HFFc6 (cell line): ENCODE measurements at places on chromosomes 5 and 9. TPM values are rescaled to one million over a fixed set of nuclear protein-coding genes. Genes with fewer than 3 reads are reported as not detected.

- H3K4me1 ChIP-seq = no peaks in the 10 kb centered on the region
- H3K27me3 ChIP-seq = no peaks in the 10 kb centered on the region; the same call in 1 of the 2 replicates
- no peak overlapping the region for H3K27ac ChIP-seq
- H3K36me3 ChIP-seq = peaks cover 31% of the 10 kb centered on the region
- DNase-seq = no peak
These were observed 18.5 kb downstream of the NPR3 start for GRCh38 chr5:32729651-32730050.

The SLC1A3 gene
- 0.21 to 0.37 TPM in 2 of 3 replicates, not detected in the other for total RNA-seq

- no peak for DNase-seq
- H3K4me3 ChIP-seq = no peak overlapping the region
- no peak overlapping the region for H3K27ac ChIP-seq
- H3K36me3 ChIP-seq = no peaks in the 10 kb centered on the region
- H3K27me3 ChIP-seq = no peaks in the 10 kb centered on the region; the same call in 1 of the 2 replicates
These were observed 99.9 kb downstream of the MACIR start for GRCh38 chr5:103358305-103358995.

GRCh38 chr5:175842951-175843793 is 28.2 kb upstream of the CPLX2 start:
- H3K4me3 ChIP-seq = no peak overlapping the region
- H3K4me1 ChIP-seq = peaks cover 15% of the 10 kb centered on the region
- DNase-seq = peak; percentile 78
- no peak overlapping the region for H3K27ac ChIP-seq

The ADGRV1 gene
- total RNA-seq = not detected in 3 replicates

DNA sequence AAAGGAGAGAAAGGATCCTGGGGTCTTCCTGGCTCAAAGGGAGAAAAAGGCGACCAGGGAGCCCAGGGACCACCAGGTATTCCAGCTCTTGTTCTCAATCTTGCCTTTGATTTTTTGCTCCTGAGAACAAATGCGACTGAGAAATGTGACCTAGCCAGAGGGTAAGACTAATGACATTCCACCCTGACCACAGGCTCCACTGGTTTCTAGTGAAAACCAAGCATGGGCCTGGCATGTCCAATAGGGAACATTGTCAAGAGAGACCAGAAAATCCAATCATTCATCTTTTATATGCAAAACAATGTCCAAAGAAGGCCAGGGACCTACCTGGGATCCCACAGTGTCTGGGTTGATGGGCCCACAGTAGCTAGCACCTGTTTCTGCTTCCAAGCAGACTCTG is 50.3 kb upstream of the TGFBR1 start:
- peaks cover 5% of the 10 kb centered on the region; the same call in 1 of the 2 replicates for H3K36me3 ChIP-seq
- H3K4me3 ChIP-seq = no peak overlapping the region
- H3K4me1 ChIP-seq = peaks cover 98% of the 10 kb centered on the region

DNA sequence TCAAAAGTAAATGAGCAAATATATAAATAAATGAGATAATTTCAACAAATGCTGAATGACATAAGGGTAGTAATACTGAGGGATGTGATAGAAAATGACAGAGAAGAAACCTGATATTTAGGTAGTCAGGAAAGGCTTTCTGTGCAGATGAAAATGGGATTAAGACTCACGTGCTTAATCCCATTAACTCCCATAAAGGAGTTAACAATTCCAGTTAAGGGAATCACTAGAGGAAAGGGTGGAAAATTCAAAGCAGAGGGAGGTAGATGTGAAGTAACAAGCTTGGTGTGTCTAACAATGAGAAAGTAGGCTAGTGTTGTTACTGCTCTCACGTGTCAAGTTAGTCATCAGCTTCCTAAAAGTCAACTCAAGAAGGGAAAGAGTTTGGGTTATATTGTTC is 90.5 kb upstream of the TRIM32 start:
- no peak overlapping the region for H3K4me3 ChIP-seq
- H3K27ac ChIP-seq = no peak overlapping the region
- no peaks in the 10 kb centered on the region; the same call in 1 of the 2 replicates for H3K27me3 ChIP-seq
- H3K36me3 ChIP-seq = peaks cover 7% of the 10 kb centered on the region

The SHC3 gene
- 0.32 to 1.2 TPM (median 1.0 TPM) in 3 replicates for total RNA-seq

The PCDHB2 gene
- total RNA-seq = 5.2 to 8.8 TPM (median 8.6 TPM) in 3 replicates

DNA sequence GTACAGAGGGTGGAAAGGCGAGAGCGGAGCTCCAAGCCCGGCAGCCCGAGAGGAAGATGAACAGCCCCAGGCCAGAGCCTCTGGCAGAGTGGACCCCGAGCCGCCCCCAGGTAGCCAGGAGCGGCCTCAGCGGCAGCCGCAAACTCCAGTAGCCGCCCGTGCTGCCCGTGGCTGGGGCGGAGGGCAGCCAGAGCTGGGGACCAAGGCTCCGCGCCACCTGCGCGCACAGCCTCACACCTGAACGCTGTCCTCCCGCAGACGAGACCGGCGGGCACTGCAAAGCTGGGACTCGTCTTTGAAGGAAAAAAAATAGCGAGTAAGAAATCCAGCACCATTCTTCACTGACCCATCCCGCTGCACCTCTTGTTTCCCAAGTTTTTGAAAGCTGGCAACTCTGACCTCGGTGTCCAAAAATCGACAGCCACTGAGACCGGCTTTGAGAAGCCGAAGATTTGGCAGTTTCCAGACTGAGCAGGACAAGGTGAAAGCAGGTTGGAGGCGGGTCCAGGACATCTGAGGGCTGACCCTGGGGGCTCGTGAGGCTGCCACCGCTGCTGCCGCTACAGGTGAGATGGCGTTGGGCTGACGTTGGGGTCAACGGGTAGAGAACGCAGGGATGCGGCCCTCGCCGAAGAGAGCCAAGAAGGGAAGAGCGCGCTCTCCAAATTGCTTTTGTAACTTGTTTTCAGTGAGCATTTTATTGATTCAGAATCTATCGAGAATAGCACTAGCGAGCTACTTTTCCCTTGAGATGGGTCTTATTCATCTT is at the start of gene PTGER4:
PTGER4 (plus strand) TSS at position 3 of the 769 bp plus-strand sequence. CDS start 1,079 bp downstream, outside the sequence.
- H3K4me3 ChIP-seq = peak within 1 kb of the TSS; percentile 92
- peaks cover 9% of the 10 kb centered on the region for H3K27me3 ChIP-seq
- peaks cover 27% of the 10 kb centered on the region for H3K36me3 ChIP-seq
- H3K27ac ChIP-seq = peak within 1 kb of the TSS; percentile 81

DNA sequence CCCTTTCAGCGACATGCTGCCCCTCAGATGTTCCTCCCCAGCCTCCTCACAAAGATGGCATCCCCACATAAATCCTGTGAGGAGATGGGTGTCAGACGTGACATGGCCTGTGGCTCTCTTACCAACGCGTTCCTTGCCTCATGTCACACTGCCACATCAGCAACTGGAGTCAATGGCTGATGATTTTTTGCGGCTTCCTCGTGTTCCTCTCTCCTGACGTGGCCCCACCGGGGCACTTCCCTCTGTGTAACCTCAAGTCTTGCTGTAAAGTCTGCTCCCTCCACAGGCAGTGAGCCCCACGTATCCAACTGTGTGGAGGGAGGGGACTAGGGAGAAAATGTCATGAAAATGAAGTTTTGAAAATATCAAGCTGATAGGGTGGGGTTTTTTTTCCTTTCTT is 53.2 kb upstream of the SHISAL2B start:
- H3K4me3 ChIP-seq = peak overlapping the region; percentile 17; the same call in 1 of the 2 replicates
- no peaks in the 10 kb centered on the region for H3K36me3 ChIP-seq
- no peak overlapping the region; the same call in 1 of the 2 replicates for H3K27ac ChIP-seq
- DNase-seq = no peak
- H3K4me1 ChIP-seq = peaks cover 20% of the 10 kb centered on the region; the same call in 1 of the 2 replicates

DNA sequence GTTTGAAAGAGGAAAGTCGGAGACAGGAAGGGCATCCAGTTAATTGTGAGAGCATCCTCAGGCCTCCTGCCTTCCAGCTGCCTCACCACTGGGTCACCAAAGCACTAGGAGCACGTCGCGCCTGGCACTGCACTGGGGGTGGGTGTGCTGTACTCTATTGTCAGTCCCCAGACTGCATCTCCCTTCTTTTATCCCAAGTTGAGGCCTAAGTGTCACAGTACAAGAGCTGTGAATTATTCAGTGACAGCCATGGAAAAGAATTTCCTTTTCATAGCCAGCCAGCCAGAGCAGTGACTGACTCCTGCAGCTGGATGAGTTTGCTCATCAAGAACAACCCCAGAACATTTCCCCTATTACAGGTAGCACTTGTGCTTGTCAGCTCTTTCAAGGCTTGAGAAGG is 16.3 kb downstream of the CLTA start:
- DNase-seq = peak; percentile 50
- peak overlapping the region; percentile 36; the same call in 1 of the 2 replicates for H3K4me3 ChIP-seq
- peaks cover 47% of the 10 kb centered on the region for H3K4me1 ChIP-seq
- peak overlapping the region; percentile 81 for H3K27ac ChIP-seq
- H3K36me3 ChIP-seq = peaks cover 74% of the 10 kb centered on the region

The NEUROG1 gene
- not detected in 3 replicates for total RNA-seq

The NSG2 gene
- not detected in 3 replicates for total RNA-seq

The ZFR gene
- total RNA-seq = 79.0 to 87.4 TPM (median 83.8 TPM) in 3 replicates

DNA sequence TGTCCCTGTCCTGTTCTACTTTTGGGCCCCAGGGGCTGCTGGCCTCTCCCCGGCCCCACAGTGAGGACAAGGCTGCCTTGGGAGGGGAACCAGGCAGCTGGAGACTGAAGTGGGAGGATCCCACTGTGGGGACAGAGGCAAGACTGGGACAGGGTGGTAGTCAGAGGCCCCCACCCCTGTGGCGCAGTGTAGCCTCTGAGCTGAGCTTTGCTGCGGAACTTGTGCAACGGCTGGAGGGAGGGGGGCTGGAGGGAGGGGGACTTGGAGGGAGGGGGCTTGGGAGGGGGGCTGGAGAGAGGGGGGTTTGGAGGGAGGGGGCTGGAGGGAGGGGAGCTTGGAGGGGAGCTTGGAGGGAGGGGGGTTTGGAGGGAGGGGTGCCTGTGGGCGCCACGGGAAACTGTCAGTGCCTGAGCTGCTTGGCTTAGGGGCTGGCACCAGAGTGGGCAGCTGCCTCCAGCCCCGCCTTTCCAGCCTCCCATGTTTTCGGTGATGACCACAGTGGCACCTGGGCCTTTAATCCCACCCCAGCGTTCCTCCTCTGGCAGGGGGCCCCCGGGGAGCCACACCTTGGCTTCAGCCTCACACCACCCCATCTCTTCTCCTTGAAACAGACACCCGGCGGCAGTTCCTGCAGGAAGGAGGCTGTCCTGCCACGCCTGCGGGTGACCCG is 2.3 kb upstream of the FUT7 start:
- no peaks in the 10 kb centered on the region for H3K4me1 ChIP-seq
- no peaks in the 10 kb centered on the region for H3K36me3 ChIP-seq
- H3K4me3 ChIP-seq = no peak overlapping the region
- DNase-seq = no peak
- H3K27me3 ChIP-seq = no peaks in the 10 kb centered on the region; the same call in 1 of the 2 replicates

The PDCD1LG2 gene
- 31.6 and 39.1 TPM in 2 replicates for total RNA-seq

GRCh38 chr9:110897943-110898342 is 140.3 kb downstream of the LPAR1 start:
- H3K4me3 ChIP-seq = peak overlapping the region; percentile 60; the same call in 1 of the 2 replicates
- H3K36me3 ChIP-seq = peaks cover 49% of the 10 kb centered on the region
- H3K27me3 ChIP-seq = peaks cover 2% of the 10 kb centered on the region
- H3K4me1 ChIP-seq = peaks cover 65% of the 10 kb centered on the region
- H3K27ac ChIP-seq = peak overlapping the region; percentile 76

The RORB gene
- not detected in 3 replicates for total RNA-seq

GRCh38 chr5:77981820-77982219 is 205.7 kb upstream of the TBCA start:
- no peaks in the 10 kb centered on the region for H3K4me1 ChIP-seq
- peaks cover 32% of the 10 kb centered on the region for H3K27me3 ChIP-seq
- H3K27ac ChIP-seq = no peak overlapping the region
- no peak for DNase-seq

DNA sequence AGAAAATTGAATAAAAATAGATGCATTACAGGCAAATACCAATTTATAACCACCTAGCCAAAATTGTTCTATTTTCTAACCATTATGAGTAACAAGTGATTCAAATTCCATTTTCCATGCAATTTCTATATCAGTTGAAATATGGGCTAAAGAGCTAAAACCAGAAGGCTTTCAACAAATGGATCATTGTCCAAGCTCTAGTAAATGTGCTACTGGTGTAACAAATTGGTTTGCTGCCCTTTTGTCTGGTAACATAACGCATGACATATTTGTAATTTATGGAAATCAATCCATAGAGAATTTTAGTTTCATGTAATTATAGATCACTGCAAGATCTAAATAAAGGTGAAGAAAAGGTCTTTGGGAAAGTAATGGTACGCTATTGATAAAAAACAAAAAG is 708.0 kb upstream of the GRAMD2B start:
- no peak overlapping the region for H3K27ac ChIP-seq
- H3K27me3 ChIP-seq = peaks cover 2% of the 10 kb centered on the region; the same call in 1 of the 2 replicates
- H3K4me3 ChIP-seq = no peak overlapping the region
- H3K36me3 ChIP-seq = no peaks in the 10 kb centered on the region
- DNase-seq = no peak
- H3K4me1 ChIP-seq = no peaks in the 10 kb centered on the region

GRCh38 chr9:132141344-132141947 is 20.4 kb upstream of the NTNG2 start:
- H3K4me3 ChIP-seq = peak overlapping the region; percentile 29; the same call in 1 of the 2 replicates
- H3K36me3 ChIP-seq = no peaks in the 10 kb centered on the region
- DNase-seq = no peak
- peaks cover 18% of the 10 kb centered on the region for H3K4me1 ChIP-seq

DNA sequence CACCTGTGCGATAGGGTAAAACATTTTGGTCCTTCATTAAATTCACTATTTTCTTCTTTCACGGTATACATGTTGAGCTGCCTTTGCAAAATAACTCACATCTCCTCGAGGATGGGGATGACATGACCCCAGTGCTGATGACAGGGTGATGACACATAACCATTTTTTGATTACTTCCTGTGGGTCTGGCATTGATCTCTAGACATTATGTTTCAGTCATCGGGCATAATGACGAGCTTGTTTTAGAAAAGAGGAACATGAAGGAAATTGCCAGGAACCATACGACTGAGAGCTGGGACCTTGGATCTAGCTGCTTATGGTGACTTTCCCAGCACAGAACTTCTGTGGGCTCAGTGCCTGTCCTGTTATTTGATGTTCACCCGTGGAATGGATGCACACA is 25.2 kb downstream of the COL5A1 start:
- H3K36me3 ChIP-seq = peaks cover 52% of the 10 kb centered on the region
- H3K27me3 ChIP-seq = peaks cover 16% of the 10 kb centered on the region
- peak overlapping the region; percentile 55 for H3K4me3 ChIP-seq

- H3K27me3 ChIP-seq = no peaks in the 10 kb centered on the region
- H3K4me3 ChIP-seq = no peak overlapping the region
- no peaks in the 10 kb centered on the region for H3K36me3 ChIP-seq
- no peak overlapping the region for H3K27ac ChIP-seq
- no peaks in the 10 kb centered on the region for H3K4me1 ChIP-seq
These were observed 552.3 kb downstream of the EFNA5 start for GRCh38 chr5:107118184-107119019.

DNA sequence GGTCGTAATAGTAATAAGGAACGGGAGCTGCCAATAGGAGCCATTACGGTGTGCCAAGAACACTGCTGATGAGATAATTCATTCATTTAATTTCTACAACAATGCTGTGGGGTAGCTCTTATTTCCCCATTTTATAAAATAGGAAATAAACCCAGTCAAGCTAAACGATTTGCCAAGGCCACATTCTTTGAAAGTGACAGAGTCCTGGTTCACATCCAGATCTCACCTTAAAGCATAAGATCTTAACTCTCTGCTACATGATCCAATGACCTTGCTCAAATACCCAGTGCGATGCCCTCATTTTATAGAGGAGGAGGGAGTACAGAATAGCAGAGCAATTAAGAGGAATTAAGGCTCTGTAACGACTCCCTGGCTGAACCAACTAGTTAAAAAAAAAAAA is 5.0 kb downstream of the PDE6A start:
- H3K4me1 ChIP-seq = peaks cover 48% of the 10 kb centered on the region
- no peak for DNase-seq
- no peaks in the 10 kb centered on the region for H3K36me3 ChIP-seq
